ENCODE measurements at places on chromosomes 7 and 10.

GRCh38 chr7:114539575-114539974, 125.0 kb downstream of the FOXP2 start:
- DNase-seq, result no peak

- DNase-seq, result no peak
These were observed 110.2 kb downstream of the ST8SIA6 start for GRCh38 chr10:17344206-17344605.

- no peak for DNase-seq
These were observed 191.7 kb downstream of the TFEC start for GRCh38 chr7:115838829-115839228.

GRCh38 chr10:110174201-110174600, 33.2 kb upstream of the MXI1 start:
- peak; percentile 16 for DNase-seq

DNA sequence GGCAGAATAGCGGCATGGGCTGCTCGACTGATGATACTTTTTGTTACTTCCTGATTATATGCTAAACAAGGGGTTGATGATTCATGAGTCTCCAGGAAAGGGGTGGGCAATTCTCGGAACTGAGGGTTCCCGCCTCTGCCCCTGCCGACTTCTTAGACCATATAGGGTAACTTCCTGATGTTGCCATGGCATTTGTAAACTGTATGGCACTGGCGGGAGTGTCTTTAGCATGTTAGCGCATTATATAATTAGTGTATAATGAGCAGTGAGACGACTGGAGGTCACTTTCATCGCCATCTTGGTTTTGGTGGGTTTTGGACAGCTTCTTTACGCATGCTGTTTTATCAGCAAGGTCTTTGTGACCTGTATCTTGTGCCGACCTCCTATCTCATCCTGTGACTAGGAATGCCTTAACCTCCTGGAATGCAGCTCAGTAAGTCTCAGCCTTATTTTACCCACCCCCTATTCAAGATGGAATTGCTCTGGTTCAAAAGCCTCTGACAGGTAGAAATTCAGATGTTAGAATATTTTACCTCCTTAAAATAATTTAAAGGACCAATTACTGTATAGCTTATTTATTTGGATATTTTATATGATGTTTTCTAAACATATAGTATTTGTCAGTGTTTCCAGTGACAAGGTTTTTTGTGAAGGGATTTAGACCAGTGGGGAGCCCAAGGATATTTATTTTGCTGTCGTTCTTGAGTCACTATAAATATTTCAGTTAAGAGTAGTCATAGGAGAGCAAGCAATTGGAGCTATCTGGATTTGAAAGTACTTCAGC, 90.1 kb upstream of the PIK3CG start:
- DNase-seq, result no peak

GRCh38 chr7:873367-874002, 2.9 kb upstream of the GET4 start:
- DNase-seq, result no peak

- no peak for DNase-seq
These were observed 36.4 kb downstream of the CREB5 start for GRCh38 chr7:28448708-28449107.

- DNase-seq, result no peak
These were observed 461.1 kb downstream of the ZNF33B start for GRCh38 chr10:42177077-42177792.

DNA sequence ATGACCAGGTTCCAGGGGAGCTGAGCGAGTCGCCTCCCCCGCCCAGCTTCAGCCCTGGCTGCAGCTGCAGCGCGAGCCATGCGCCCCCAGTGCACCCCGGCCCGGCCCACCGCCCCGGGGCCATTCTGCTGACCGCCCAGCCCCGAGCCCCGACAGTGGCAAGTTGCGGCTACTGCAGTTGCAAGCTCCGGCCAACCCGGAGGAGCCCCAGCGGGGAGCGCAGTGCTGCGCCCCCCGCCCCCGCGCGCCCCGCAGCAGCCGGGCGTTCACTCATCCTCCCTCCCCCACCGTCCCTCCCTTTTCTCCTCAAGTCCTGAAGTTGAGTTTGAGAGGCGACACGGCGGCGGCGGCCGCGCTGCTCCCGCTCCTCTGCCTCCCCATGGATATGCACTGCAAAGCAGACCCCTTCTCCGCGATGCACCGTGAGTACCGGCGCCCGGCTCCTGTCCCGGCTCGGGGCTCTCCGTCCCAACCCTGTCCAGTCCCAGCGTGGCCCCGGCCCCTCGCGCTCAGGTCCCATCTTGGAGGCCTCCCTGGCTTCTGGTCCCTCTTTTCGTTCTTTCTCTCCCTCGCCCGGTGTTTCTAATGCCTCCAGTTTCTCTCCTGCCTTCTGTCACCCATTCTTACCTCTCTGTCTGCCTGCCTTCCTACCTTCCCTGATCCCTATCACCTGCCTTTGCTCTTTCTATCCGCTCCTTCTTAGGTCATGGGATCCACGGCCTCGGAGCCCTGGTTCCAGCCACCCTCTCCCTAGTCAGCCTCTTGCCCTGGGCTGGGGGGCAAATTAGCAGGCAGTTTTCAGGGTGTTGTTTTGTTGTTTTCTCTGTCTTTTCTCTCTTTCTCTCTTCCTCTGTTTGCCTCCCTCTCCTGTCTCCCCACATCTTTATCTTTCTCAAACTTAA, 751 bp downstream of the PAX2 start:
- no peak for DNase-seq

GRCh38 chr7:11330717-11331116, 357.0 kb downstream of the PHF14 start:
- no peak for DNase-seq

GRCh38 chr7:88347090-88347489, 40.4 kb upstream of the STEAP4 start:
- DNase-seq, result no peak

DNA sequence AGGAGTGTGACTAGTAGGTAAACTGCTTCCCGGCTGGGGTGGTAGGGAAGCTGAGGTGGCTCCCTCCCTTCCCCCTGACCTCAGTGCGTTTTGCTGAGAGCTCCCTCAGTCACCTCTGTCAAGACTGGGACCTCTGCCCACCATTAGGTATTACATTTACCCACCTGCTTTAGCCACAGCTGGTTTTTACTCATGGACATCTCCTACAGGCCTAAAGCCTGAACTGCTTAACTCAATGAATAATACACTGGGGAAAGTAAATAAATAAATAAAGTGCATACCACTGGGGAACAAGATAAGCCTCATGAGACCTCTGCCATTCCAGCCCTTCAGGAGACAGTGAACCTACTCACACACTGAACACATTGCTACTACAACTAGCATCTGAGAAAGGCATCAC, 38.9 kb upstream of the CDK13 start:
- DNase-seq, result no peak

- no peak for DNase-seq
These were observed 8.4 kb upstream of the LRRC61 start for GRCh38 chr7:150314639-150315239.

- DNase-seq, result no peak
These were observed 47.2 kb upstream of the DPYSL4 start for GRCh38 chr10:132139526-132139925.

- DNase-seq, result no peak
These were observed 60.8 kb upstream of the GDF10 start for GRCh38 chr10:47239211-47239610.

GRCh38 chr7:333393-333764, 43.4 kb downstream of the FOXL3 start:
- DNase-seq, result no peak

- DNase-seq, result no peak
These were observed 8.0 kb downstream of the PSD start for GRCh38 chr10:102410429-102411073.

GRCh38 chr10:78973901-78974616, 94.7 kb upstream of the ZMIZ1 start:
- DNase-seq, result peak; percentile 44

GRCh38 chr10:21075880-21076279, 178.8 kb upstream of the NEBL start:
- no peak for DNase-seq

GRCh38 chr7:93018716-93019115, 99.1 kb downstream of the SAMD9 start:
- DNase-seq, result no peak

DNA sequence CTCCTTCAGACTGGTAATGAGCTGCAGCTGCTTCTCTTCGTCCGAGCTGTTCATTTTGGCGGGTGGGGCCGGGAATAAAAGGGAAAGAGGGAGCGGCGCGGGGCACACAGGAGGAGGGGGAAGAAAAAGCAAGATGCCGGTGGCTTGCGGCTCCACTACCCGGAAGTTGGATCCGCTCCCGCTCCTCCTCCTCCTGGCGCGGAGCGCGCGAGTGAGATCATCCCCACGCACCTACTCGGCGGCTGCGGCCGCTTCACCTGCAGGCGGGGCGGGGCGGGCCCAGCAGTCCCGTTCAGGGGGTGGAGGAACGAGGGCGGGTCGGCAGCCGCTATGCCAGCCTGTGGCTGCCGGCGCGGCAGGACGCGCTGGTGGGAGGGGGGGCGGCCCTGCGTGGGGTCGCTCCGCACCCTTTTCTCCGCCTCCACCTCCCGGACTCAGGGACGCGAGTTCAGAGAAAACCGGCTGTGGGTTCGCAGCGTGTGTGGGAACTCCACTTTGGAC, at the start of gene SHTN1:
Gene SHTN1, minus strand, starts transcription at position 162 of the 501 bp plus-strand sequence. Its CDS starts 108 bp downstream, at position 54.
- DNase-seq, result peak; percentile 23

- DNase-seq, result no peak
These were observed 9.9 kb downstream of the LIPA start for GRCh38 chr10:89241486-89242344.

GRCh38 chr10:50360077-50360850, 108.9 kb upstream of the ASAH2 start:
- no peak for DNase-seq

DNA sequence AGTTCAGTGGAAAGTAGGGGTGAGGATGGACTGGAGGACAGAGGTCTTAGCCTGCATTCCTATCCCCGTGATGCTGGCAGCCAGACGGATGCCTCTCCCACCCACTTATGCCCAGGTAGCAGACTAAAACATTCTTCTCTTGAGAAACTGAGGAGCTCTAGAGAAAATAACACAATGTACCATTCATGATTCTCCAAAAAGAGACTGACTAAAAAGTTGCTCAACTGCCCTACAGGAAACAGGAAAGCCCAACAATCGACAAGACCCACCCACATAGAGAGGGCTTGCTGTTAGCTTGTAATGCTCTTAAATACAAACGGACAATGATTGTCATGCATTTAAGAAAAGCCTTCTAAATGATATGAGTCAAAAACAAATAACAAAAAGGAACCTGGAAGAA, 33.2 kb upstream of the PDE1C start:
- DNase-seq, result no peak

DNA sequence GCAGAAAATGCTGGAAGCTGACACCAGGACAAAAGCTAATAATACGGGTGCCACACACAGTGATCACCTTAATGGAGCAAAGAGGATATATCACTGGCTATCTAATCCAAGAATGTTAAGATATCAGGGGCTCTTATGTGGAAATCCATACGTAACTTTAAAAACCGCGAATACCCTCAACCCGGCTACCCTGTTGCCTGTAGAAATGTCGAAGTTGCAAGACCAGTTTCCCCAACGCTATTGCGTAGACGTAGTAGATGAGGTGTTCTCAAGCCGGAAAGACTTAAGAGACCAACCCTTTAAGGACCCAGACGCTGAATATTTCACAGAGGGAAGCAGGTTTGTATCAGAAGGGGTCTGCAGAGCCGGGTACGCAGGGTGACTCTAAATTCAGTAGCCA, 7.9 kb upstream of the CYREN start:
- DNase-seq, result no peak

DNA sequence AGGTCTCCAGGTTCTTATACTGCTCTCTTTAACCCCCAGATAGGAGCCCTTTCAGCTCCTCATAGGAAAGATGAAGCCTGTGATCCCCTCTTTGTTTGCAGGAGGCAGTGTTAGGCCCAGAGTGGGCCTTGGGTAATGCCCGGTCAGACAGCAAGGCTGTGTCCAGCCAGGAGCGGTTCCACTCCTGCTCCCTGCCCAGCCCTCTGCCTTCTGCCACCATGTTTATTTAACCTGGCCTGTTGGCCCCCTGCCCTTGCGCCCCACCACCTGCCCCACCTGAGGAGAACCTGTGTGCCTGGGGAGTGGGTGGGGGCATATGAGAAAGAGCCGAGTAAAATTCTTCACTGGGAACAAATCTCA, 24.3 kb downstream of the CDH23 start:
- DNase-seq, result no peak

- DNase-seq, result no peak
These were observed 9.7 kb downstream of the CAMK1D start for GRCh38 chr10:12358863-12359564.

DNA sequence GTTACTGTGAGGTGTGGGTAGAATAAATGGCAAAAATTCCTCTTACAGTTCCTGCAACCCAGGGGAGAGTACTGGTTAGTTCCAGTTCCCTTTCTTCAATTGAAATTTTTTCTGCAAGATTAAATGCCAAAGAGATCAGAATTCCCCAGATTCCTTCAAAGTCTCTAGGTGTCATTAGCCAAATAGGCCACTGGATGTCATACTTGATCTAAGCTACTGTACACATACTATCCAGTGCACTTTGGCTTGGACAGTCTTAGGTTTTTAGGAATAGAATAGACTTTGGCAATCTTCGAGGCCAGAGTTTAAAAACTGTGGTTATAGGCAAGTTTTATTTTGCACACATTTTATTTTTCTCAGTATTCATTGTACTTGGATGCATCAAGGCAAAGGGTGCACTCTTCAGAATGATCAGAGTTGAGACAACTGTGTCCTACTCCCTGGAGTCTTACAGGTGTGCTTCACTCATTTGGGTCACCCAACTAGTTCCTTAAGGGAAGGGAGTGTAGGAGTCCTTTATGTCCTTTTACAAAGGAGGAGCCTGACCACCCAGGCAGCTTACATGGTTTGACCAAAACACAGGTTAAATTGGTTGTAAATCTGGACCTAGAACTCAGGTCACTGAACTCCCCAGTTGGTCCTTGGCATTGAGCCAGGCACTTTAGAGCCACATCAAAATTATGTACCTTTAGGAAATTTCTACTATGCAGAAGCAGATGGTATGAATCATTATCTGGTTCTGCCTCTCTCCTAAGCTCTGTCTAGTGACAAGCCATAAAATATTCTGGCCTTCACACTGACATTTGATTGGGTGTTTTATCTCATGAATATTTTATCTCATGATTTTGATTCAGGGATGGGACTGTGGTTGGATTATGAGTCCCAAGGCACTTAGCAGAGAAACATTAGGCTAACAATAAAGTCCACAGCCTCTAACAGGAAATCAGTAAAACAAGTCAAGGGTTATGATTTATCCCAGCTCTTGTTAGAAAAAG, 49.5 kb downstream of the ASAH2B start:
- no peak for DNase-seq

DNA sequence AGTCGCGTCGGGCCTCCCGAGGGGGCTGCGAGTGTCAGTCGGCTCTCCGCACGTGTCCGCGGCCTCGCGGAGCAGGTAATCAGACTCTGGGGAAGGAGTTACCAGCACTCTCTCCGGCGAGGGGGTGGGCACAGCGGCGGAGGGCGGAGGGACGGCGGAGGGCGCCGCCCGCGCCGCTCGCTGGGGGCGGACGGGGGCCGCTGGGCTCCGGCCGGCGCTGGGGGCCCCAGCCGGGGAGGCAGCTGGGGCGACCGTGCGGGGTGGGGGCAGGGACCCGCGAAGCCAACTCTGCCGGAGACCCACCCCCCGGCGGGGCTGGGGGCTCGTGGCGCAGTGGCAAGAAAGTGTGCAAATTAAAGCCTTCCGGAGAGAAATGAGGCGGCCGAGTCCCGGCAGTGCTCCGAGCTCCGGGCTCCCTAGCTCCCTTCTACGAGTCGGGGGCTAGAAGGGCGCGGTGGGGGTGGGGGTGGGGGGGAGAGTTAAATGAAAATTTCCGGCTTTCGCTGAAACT, at the start of gene CDK6:
Gene CDK6, minus strand, starts transcription at position 85 of the 511 bp plus-strand sequence. CDS start 3,250 bp downstream, outside the sequence.
- DNase-seq, result no peak

GRCh38 chr7:69588773-69589172, 9.5 kb upstream of the AUTS2 start:
- no peak for DNase-seq

- DNase-seq, result no peak
These were observed 49.0 kb downstream of the PRR15 start for GRCh38 chr7:29612596-29612995.

Measured in NCI-H187 treated with DMSO at 0.1 percent for 48 hours (cell line).